Stimulated activated CD8-positive, alpha-beta memory T cell treated with anti-CD3 and anti-CD28 coated beads, Interleukin-15, amount 100 ng/mL, for 24 hours (primary cell): ENCODE measurements at places on chromosomes 4 and X.

GRCh38 chrX:10089378-10089795 lies 67.4 kb upstream of the CLCN4 start:
- DNase-seq, result no peak

- DNase-seq, result no peak
These were observed 52.2 kb downstream of the ANK2 start for GRCh38 chr4:113101669-113102068.

DNA sequence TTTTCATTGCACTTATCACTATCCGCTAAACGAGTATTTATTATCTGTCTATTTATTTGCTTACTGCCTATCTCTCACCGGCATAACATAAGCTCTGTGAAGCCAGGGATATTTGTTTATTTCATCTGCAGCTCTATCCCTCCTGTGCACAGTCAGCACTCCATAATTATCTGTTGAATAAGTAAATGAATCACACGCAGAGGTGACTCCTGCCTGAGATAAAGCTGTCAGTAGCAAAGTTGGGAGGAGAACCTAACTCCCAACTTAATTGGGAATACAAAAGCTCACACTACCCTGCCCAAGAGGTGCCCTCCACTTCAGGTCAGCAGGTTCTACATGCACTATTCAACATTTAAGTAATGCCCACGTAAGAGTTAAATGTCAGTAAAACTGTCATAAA lies 85.7 kb downstream of the CORIN start:
- no peak for DNase-seq

DNA sequence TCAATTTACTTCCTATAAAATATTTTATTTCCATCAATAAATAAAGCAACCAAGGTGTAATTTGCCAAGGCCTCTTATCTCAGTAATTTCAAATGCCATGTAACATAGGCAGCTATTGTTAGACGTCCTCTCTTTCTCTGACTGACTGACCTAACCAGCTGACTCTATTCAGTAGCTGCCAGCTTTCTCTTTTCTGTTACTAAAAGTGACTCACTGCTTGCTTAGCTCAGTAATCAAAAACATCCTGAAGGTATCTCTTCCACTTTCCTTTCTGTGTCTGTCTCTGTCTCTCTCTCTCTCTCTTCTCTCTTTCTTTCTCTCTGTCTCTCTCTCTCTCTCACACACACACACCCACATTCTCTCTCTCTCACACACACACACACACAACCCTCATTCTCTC lies 134.2 kb downstream of the SPOCK3 start:
- no peak for DNase-seq
